A549 treated with RU486 at 1 μM for 4 hours (cell line): ENCODE measurements at places on chromosomes 16 and 17. TPM values are rescaled to one million over a fixed set of nuclear protein-coding genes. Genes with fewer than 3 reads are reported as not detected.

Gene UNC45B
- not detected in 5 replicates for total RNA-seq

Gene NTN1
- total RNA-seq = 0.33 to 0.53 TPM (median 0.42 TPM) in 5 replicates

Gene CHST6
- 0.10 to 0.32 TPM (median 0.14 TPM) in 5 replicates for total RNA-seq

Gene FOXN1
- total RNA-seq = not detected in 5 replicates

Gene ABCA9
- total RNA-seq = not detected in 5 replicates

Gene SRCIN1
- 1.7 to 3.0 TPM (median 2.9 TPM) in 5 replicates for total RNA-seq

Gene PRSS27
- total RNA-seq = 0.77 to 1.8 TPM (median 1.5 TPM) in 5 replicates
